ENCODE measurements at places on chromosomes 16 and 17.
A peak's percentile ranks its signal among the peaks of the same experiment; 100 is the strongest.

GRCh38 chr17:50212121-50212843 lies 10.9 kb upstream of the COL1A1 start:
- DNase-seq, result no peak

DNA sequence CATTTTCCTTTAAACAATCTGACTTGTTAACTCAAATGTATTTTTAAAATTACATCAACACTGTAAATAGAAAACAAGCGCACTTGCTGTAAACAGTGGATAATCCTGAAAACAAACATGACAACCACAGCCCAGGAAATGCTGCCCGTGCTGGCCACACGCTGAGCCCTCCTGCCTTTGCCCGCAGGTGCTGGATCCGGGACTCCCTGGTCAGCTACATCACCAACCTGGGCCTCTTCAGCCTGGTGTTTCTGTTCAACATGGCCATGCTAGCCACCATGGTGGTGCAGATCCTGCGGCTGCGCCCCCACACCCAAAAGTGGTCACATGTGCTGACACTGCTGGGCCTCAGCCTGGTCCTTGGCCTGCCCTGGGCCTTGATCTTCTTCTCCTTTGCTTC lies 6.6 kb upstream of the ADGRG3 start:
- no peak for DNase-seq

GRCh38 chr16:13041646-13042290 lies 140.4 kb downstream of the SHISA9 start:
- no peak for DNase-seq

DNA sequence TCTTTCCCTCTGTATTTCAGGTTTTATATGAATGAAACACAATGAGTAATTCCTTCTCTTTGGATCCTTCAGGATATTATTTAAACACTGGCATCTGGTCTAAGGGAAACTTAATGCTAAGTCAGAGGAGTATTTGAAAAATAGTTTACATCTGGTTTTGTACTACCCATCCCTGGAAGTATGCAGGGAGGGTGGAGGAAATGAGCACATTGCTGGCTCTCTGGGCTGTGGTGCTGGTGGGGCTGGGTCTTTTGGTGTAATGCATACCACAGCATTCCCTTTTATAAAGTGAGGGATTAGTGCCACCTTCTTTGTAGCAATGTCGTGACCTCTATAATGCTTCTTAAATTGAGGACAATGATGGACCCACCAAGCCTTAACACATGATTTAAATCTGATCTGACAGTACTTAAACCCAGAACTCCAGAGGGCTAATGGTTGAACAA lies 105.5 kb upstream of the AXIN2 start:
- no peak for DNase-seq

- peak; percentile 45 for DNase-seq
These were observed at the start of gene SDR42E2 for GRCh38 chr16:22161999-22162655. SDR42E2 (plus strand) TSS chr16:22162506; CDS start chr16:22165583, 3,077 bp downstream.

- DNase-seq, result no peak
These were observed 730.7 kb upstream of the KIF2B start for GRCh38 chr17:53092072-53092471.

DNA sequence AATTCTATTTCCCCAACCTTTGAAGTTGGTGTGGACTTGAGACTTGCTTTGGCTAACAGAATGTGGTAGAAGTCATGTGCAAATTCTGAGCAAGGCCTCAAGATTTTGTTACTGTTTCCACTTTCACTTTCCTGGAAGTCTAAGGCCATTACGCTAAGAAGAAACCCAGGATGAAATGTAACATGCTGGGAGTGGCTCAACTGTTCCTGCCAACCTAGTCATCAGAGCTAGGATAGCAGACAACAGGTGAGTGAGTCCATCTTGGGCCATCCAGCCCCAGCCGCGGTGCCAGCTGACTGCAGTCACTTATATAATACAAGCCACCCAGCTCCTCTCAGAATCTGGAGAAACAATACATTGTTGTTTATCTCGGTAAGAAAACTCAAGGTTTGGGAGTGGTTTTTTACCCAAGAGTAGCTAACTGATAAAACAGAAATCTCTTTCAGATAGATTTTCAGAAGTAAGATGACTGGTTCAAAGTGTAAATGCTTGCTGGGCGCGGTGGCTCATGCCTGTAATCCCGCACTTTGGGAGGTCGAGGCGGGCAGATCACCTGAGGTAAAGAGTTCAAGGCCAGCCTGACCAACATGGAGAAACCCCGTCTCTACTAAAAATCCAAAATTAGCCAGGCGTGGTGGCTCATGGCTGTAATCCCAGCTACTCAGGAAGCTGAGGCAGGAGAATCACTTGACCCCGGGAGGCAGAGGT lies 10.7 kb upstream of the STX4 start:
- DNase-seq, result no peak

Data from activated CD4-positive, alpha-beta T cell treated with anti-CD3 and anti-CD28 coated beads, Interleukin-2, amount 50 U/mL, for 1 hour (primary cell).